LHCN-M2 (cell line): ENCODE measurements at places on chromosomes 6 and 20. TPM values are rescaled to one million over a fixed set of nuclear protein-coding genes. Genes with fewer than 3 reads are reported as not detected.

- no peak for DNase-seq
These were observed 52.3 kb downstream of the MBOAT1 start for GRCh38 chr6:20159781-20160540.

HLA-DQB1 gene
- not detected in 2 replicates for total RNA-seq

DNA sequence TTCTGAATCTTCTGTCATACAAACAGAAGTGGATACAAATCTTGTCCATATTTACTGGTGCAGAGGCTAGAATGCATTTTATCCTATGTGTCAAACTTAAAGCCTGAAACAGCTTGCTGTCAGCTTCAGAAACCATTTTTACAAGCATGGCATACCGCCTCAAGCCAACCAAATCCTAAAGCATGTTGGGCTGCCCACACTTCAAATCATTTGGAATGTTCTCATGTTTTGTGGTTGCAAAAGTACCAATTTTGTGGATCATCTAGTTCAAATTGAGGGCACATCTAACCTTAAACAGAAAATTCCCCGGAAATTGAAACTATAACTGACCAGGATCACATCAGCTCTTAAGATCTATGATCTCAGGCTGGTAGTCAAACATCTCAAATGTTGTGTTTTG lies 3.2 kb downstream of the GPR63 start:
- no peak for DNase-seq

C6orf52 gene
- total RNA-seq: not detected in 2 replicates

F13A1 gene
- 7.6 and 15.0 TPM in 2 replicates for total RNA-seq

COL11A2 gene
- total RNA-seq: 0.96 and 1.1 TPM in 2 replicates

DNA sequence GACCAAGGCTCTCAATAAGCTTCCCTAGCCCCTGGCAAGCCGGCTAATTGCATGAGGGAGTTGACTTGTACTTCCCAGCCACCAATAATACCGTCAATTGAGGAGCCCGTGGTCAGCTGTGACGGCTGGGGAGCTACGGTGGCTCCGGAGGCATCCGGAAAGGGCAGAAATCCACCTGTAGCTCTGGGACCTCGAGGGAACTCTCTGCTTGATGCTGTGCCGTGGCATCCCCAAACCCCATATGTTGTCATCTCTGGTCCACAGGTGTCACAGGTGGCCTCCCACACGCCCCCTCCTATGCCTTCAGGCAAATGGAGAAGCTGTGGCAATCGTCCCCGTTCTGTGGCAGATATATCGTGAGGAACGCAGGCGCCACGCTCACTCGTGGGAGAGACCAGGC lies 5.5 kb upstream of the KCNQ2 start:
- DNase-seq: no peak

- DNase-seq: no peak
These were observed 280.8 kb downstream of the CENPW start for GRCh38 chr6:126620719-126621118.

SCRT2 gene
- total RNA-seq: not detected in 2 replicates

GRCh38 chr20:1805816-1806215 lies 89.4 kb upstream of the SIRPA start:
- DNase-seq: no peak

TFAP2B gene
- not detected in 2 replicates for total RNA-seq

DNA sequence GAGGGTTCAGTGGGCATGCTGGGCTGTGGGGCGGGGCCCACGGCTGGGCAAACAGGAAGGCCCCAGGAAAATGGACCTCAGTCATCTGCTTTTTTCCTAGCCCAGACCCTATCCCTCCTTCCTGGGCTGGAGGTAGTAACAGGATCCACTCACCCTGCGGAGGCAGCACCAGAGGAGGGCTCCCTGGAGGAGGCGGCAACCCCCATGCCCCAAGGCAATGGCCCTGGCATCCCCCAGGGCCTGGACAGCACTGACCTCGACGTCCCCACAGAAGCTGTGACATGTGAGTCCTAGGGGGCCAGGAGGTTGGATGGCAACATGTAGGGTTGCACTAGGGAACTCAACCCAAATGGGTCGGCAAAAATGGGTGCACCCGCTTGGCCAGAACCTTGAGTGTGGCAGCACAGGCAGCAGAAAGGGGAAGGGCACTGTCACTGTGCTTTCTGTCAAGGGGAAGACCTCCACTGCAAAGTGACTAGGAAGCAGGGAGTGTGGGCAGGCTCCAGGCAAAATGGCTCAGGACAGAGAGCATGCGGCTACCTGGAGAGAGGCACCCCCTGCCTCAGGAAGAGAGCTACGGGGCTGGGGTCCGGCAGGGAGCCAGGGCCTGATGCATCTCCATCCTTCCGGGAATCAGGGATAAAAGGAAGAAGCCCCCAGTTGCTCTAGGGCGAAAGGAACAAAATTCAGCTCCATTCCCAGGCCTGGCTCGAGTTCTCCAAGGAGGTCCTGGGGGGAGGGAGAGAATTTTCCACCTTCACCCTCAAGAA lies 7.9 kb downstream of the MDFI start:
- no peak for DNase-seq

- peak; percentile 60 for DNase-seq
These were observed 24.4 kb downstream of the CNBD2 start for GRCh38 chr20:35992713-35993335.

- peak; percentile 58 for DNase-seq
These were observed 4.3 kb downstream of the MTCL3 start for GRCh38 chr6:127514773-127515227.

SNAP91 gene
- not detected in 2 replicates for total RNA-seq

DNA sequence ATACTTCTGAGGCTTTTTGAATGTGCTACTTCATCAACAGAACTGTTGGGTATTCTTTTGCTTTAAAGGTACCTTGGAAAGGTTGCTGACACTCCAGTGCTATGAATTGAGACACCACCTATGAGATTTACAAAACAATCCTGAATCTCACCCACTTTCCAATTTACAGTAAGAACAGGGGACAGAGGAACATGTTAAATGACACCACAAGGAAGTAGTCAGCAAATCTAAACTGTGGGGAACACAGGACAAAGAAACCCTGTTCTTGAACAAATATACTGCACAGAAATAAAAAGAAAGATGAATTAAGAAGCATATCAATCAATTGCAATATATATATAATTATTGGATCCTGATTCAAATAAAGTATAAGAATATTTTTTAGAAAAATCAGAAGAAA lies 216.7 kb upstream of the ARID1B start:
- no peak for DNase-seq

DNA sequence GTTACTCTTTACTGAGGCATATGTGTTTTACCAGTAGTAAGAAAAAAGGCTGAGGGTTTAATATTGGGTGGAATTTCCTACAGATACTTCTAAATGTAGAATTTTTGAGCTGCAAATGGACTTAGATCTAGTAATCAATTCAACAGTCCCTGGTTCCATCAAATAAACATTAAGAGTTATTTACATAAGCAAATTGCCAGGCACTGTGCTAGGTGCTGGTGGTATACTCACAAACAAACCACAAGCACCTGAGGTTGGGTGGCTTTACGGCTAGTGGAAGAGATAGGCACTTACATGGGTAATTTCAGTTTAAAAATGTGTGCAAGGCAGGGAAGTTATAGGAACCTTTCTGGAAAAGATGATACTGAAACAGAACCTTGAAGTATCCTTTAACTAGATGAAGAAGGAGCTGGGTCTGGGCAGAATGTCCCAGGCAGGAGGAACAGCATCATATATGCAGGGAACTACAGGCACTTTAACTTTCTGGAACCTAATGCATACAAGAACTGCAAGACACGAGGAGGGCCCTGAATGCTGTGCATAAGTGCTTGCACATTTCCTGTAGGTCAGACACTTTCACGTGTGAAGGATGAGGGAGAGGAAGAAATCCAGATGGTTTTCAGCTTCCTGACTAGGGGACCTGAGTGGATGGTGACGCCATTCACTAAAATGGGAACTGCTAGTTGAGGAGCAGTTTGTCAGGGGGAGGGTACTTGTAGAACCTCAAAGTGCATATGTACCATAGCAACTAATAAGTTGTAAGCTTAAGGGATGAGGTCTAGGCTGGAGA lies 4.5 kb downstream of the CCN6 start:
- DNase-seq: no peak

DNA sequence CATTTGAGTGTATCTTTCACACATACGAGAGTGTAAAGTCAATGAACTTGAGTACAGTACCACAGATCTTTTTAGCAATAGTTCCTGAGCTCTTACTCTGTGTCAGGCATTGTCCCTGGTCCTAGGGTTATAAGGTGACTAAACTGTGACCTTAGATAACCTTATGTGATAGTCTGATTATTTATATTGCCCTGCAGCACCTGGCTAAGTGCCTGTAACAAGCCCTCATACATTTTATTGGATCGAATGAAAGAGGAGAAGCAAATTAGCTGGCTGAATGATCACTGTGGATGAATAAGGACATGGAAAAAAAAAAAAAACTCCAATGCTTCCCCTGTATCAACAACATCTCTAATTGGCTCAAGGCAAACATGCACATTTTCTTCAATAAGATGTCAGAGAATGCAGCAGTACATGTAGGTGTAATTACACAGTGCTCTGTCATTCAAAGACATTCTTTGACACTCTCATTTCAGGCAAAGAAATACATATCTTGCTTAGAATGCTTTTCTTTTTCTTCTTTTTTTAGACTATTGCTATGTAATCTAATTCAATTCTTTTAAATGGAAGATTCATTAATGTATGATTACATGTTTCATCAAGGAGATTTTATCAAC lies 153.4 kb downstream of the PHACTR1 start:
- DNase-seq: no peak

HSPA1L gene
- total RNA-seq: 0.71 and 1.5 TPM in 2 replicates

GPX5 gene
- total RNA-seq: not detected in 2 replicates

- DNase-seq: no peak
These were observed 224.3 kb downstream of the BTBD9 start for GRCh38 chr6:38415231-38416005.

GRCh38 chr20:59466107-59466815 lies 138.1 kb upstream of the PHACTR3 start:
- no peak for DNase-seq

DNA sequence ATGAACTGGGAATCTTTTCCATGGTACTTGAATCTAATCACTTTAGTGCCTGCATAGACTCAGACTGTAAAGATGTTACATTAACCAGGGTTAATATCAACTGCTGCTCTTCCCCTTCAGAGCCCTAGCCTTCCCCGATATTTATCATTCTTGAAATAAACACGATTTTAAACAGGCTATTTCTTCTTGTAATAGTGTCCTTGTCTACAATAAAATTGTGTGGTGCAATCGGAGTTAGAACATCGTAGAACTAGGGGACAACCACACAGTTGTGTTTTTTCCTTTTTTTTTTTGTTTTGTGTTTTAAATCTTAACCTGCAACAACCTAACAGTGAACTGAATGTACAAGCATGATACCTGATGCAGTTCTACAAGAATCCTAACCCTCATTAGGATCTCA lies 4.5 kb downstream of the GJA1 start:
- no peak for DNase-seq

GABRR1 gene
- total RNA-seq: not detected in 2 replicates

- DNase-seq: peak; percentile 27
These were observed 22.7 kb downstream of the MRPL14 start for GRCh38 chr6:44104481-44105021.

- no peak for DNase-seq
These were observed 23.2 kb upstream of the DAAM2 start for GRCh38 chr6:39769012-39769411.

DNMT3B gene
- 1.2 TPM in 2 replicates for total RNA-seq

DNA sequence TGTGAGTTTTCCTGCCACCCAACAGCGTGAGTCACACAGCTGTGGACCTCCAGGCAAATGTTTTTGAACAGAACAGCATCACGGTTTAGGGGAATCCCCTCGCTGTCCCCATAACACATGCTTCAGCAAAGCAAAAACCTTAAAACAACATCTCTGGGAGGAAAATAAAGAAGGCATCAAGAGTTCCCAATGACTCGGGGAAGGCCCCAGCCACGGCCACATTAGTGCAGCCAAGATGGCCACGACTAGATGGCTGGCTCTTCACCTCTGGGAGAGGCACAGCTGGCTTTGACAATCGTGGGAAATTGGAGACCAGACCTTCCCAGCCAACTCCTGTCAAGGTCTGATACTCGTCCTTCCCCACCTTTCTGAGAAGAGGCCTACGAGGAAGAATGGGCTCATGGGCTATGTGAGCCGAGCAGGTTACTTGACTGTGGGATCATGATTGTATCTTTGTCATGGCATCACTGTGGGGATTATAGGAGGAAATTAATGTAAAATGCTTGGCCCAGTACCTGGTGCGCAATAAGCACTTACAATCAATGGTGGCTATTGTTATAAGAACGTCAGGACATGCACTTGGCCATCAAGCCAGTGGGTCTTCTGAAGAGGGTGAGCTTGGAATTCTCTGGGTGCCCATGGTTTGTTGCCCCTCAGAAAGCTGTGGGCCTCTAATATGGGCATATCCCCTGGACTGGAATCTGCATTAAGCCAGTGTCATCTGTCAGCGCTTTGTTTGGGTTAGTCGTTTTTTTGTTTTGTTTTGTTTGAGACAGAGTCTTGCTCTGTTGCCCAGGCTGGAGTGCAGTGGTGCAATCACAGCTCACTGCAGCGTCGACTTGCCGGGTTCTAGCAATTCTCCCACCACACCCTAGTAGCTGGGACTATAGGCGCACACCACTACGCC lies 43.6 kb downstream of the FGD2 start:
- peak; percentile 85 for DNase-seq

SYNCRIP gene
- total RNA-seq: 107 and 121 TPM in 2 replicates

- DNase-seq: no peak
These were observed 10.0 kb upstream of the UQCC2 start for GRCh38 chr6:33721508-33721907.

- peak; percentile 52 for DNase-seq
These were observed 619 bp downstream of the RREB1 start for GRCh38 chr6:7108196-7108963.

C6orf141 gene
- 4.5 and 6.5 TPM in 2 replicates for total RNA-seq

DNA sequence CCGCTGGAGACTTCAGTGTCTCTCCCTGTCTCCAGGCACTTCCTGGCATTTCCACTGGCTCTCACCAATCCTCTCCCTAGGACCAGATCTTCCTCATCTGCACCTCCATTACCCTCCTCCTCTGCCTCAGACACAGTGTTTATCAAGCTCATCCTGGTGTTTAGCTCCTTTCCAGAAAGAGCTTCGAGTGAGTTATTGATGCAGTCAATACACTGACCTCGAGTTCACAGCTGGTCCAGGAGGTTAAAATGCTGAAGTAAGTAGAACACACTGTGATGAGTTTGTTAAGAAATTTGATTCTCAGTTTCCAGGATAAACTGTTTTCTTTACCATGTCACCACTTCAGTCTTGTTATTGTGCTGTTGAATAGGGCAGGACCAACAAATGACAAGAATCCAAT lies 42.1 kb upstream of the ARMC2 start:
- peak; percentile 13 for DNase-seq

GRCh38 chr20:63772781-63773518 lies 33.4 kb downstream of the SLC2A4RG start:
- no peak for DNase-seq

GRCh38 chr6:150906641-150907326 lies 41.3 kb downstream of the MTHFD1L start:
- DNase-seq: no peak

SDC4 gene
- total RNA-seq: 102 and 126 TPM in 2 replicates

CENPB gene
- total RNA-seq: 163 and 173 TPM in 2 replicates

GRCh38 chr20:1555952-1556351 lies 1.6 kb downstream of the SIRPD start:
- no peak for DNase-seq

SCGN gene
- 0.19 and 0.23 TPM in 2 replicates for total RNA-seq
